ENCODE measurements at places on chromosomes 12 and 14. TPM values are rescaled to one million over a fixed set of nuclear protein-coding genes. Genes with fewer than 3 reads are reported as not detected.

Gene KRT80
- 0.22 TPM for total RNA-seq

Gene LMO3
- total RNA-seq, result not detected

Gene AICDA
- total RNA-seq, result not detected

Gene LRP1-AS
- total RNA-seq, result not detected

Gene PSMC1
- total RNA-seq, result 46.3 TPM

Gene RNF31
- 75.4 TPM for total RNA-seq
